ENCODE measurements at places on chromosomes 1 and 21.

- DNase-seq, result no peak
Observed at GRCh38 chr1:27106561-27107323, 48.2 kb downstream of the SLC9A1 start.

DNA sequence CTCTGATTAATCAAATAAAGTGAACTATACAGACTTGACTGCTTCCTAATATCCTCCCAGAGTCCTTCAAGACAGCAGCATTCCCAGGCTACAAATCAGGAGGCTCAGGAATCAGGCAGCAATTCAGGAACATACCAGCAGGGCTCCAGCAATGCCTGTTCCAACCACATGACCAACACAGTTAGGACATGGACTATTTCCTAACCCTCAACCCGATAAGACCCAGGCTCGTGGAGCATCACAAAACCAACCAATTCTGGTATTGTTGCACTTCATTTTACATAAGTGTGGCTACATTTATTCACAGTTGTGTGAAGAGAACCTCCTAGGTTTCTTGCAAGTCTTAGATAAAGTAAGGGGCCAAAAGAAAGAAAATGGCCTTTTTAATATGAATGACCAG is 546.2 kb upstream of the ADGRL2 start:
- DNase-seq, result no peak

DNA sequence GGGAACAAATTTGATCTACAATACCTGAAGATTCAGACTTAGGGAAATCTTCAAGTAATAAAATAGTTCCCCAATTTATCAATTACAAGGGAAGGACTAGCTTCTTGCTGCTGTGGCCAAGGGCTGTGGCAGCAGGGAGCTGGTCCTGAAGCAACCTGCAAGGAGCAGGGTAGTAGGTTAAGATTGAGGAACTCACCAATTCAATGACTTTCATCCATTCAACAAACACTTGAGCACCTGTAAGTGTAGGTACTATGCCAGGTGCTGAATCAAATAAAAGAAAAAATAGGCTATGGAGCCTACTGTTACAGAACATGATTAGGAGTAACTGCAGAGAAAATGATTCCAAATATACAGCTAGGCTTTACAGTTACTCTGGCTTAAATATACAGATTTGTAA is 64.2 kb upstream of the RBM34 start:
- no peak for DNase-seq

DNA sequence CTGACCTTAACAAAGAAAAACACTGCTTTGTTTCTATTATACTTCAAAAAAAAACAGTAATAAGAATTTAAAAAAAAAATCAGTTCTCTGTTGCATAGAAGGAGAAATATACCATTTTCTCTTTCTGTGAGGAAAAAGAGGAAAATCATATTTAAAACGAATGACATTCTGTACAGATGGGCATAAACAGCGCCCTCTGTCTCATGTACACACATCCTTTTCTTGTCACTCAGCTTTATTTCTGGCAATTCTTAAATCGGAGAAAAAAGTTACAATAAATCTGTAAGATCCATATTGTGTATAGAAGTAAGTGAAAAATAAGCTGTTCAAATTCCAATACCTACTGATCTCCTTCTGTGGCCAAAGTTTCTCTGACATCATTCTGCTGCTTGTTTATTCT is 245.4 kb downstream of the SMYD3 start:
- no peak for DNase-seq

DNA sequence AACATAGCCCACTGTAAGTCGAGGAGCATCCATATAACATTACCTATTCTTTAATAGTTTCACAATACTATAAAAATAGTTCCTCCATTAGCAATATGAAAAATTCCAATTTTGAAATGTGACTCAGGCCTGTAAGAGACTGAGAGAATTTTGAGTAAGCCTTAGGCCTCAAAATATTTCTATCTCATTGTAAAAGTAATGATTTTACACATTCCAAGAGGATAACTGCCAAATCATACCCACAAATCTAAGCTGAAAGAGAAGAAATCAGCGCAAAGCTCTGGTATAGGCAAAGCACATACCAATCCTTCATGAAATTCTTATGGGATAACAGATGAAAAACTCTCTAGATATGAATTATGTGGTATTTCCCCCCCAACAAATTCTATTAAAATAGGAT is 144.1 kb downstream of the CDC42BPA start:
- no peak for DNase-seq

- DNase-seq, result no peak
Observed at GRCh38 chr1:20216574-20216973, 30.3 kb upstream of the PLA2G2C start.

DNA sequence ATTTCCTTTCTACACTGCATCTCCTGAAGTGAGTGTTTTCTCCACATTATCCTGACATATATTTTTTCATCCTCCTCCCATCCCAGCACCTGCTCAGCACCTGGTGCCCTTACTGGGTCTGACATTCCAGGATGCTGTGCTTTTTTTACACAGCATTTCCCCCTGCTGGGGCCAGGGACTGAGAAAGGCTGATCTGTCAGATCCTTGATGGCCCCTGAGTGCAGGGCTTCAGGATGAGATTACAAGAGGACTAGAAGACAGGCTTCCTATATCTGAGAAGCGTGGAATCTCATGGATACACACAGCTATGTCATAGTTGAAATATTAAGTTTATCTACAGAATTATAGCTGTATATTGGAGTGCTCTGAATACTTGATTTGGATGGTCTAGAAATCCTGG is 24.4 kb downstream of the RCAN1 start:
- no peak for DNase-seq

- peak; percentile 46 for DNase-seq
Observed at GRCh38 chr1:156356875-156357534, 12.0 kb upstream of the RHBG start.

GRCh38 chr1:167678838-167679237 is 42.9 kb upstream of the MPZL1 start:
- no peak for DNase-seq

DNA sequence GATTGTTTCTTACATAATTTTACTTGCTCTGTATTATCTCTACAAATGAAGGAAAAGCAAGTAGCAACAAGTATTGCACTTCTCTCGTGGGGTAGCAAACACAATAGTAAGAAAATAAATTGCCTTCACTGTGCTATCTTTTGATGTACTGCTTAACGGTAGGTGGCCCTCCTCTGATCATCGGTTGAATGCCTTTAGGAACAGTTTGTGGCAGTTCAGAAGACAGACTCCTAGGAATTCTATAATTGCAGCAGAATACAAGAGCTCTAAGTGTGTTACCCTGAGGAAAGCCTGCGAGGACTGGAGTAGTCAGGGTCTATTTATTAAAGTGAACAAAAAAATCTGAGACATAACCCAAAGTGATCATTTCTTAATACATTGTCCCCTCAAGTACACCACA is 1135.9 kb downstream of the KCNT2 start:
- no peak for DNase-seq

DNA sequence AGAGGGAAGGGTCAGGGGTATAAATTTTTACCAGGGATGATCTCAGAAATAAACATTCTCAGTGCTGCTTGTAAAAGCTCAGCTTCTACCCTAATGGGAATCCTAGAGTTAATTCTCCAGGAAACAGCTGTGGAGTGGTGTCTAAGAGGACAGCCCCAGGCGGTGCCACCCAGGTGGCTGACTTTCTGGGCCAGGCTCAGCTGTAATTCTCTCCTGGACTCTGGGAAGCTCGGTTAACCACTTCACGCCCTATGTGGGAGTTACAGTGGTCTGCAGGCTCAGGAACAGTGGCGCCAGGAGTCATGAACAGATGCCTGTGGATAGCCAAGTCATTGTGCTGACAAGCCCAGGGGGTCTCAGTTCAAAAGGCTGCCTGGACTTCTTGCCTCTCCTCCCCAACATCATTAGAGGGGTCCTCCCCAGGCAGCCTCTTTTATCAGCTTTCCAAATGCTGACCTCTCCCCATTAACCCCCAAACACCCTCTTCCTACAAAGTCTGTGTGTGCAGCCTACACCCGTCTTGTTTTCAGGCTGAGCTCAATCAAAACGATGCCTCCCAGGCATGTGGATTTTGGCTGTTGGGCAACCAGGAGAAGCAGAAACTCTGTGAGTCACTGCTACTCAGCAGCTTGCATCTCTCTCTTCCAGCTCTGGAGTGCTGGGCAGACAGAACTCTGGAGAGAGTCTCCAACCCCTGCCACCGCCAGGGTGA is 1.2 kb downstream of the HHIPL2 start:
- no peak for DNase-seq

DNA sequence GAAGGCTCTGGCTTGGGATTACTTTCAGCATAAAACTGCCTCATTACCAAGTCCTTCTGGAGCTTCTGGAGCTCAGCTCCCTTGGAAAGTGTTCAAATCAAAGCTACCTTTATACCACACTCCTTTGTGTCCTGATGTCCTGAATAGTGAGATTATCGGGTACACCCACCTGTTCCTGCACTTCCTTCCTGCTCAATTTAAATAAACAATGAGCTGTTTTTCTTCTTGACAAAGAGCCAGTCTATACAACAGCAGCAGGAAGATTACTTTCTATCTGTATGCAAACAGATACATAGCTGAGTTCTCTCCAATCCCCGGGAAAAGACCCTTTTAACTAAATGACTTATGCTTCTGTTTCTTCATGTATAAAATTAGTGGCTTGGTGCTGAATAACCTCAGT is 258.0 kb upstream of the FMN2 start:
- no peak for DNase-seq

GRCh38 chr1:198901266-198901665 is 262.4 kb downstream of the PTPRC start:
- no peak for DNase-seq

DNA sequence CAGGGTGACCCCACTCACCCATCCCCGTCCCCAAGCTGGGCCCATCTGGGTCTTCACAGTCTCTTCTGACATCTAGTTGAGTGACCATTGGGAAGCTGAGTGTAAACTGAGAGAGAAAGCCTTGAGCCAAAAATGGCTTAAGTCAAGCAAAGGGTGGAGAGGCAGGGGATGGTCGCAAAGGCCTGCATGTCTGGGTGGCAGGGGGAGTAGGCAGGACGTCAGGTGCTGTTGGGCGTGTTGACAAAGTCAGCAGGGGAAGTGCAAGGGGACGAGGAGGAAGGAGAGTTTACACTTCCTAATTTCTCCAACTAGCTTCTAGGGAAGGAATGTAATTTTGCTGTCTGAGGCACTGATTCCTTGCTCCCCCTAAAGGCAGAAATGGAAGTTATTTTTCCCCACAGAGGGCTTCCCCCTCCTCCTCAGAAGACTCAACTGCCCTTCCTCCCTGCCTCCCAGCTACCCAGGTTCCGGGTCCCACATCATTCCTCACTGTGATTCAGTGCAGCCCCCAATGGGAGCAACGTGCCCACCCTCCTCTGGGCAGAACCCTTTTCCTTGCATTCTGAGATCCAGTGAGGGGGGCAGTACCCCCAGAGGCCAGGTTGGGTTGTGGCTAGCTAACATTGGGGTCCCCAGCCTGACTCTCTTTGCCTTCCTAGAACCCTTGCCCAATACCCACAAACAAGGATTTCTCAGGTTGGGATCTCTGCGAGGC is 1.2 kb upstream of the ADORA1 start:
- no peak for DNase-seq

GRCh38 chr1:150765296-150765976 is at the start of gene CTSS:
Gene CTSS, minus strand, starts transcription at chr1:150765778. Its CDS starts 1,015 bp downstream, at chr1:150764763.
- DNase-seq, result no peak

DNA sequence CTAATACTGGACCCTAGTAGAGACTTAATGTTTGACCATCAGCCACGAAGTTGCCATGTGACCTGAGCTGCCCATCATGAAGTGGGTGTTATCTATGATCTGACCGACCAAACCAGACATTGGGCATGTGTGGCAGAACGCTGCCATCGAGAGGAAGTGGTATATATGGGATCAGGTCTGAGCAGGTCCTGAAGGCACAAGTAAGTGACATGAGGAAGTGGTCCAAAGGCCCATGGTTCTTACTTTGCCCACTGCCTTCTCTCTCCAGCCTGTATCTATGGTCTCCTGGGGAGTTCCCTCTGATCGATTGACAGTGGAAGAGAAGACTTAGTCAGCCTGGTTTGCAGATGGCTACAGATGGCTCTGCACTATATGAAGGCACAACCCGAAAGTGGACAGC is 7.9 kb downstream of the SPSB1 start:
- DNase-seq, result no peak

- no peak for DNase-seq
Observed at GRCh38 chr1:191993549-191993948, 164.7 kb upstream of the RGS18 start.

DNA sequence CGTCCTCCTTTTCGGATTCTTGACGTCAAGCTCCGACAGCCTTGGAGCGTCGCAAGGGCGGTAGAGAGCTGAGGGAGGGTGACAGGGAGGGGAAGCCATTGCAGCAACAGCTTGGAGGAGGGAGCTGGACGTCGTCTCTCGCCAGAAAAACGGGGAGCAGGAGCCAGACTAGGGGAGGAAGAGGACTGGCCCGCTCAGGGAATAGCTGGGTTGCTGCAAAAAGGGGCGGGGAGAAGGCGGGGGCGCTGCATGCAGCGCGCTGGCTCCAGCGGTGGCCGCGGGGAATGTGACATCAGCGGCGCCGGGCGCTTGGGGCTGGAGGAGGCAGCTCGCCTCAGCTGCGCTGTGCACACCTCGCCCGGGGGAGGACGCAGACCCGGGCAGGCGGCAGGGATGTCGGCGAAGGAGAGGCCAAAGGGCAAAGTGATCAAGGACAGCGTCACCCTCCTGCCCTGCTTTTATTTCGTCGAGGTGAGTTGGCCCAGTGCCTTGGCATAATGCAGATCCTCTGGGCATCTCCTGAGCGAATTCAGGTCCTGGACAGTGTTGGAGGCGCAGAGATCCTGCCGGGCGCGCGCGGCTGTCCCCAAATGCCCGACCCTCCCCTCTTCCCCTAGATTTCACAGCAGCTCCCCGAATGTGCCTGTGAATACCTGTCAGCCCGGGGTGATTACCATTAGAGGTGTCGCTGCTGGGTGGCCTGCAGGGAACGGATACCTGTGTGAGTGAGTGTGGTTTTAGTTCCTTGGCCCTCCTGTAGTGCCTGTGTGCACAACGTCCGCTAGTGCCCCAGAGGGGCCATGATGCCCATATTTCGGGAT is at the start of gene PLPPR4:
Gene PLPPR4 (plus strand): TSS at position 292 of the 821 bp plus-strand sequence. CDS start 102 bp downstream, at position 394.
- peak; percentile 2 for DNase-seq

DNA sequence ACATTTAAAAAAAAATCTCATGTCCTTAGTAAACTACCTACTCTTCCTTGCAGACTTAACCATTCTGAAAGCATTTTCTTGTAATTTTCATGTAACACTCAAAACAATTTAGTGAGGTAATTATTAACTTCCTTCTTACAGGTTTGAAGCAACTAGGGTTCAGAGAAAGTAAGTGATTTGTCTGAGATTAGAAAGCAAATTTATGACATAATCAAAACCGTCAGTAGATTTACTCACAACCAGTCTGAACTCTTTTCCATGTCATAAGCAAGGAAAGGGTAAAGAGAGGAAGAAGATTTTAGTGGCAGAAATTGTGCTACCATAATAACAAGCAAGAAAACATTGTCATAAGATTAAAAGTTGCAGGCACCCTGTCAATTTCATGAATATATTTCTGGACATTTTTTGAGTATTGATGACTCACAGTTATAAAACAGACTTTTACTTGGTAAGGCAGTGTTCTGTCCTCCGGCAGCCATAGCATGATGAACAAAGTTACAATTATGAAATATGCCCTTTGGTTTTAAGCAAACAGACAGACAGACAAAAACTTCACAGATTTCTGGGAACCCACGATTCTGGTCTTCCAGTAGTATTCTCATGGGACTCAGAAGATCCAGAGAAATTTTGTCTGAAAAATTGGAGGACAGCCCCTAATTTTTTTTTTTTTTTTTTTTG is 707.2 kb downstream of the RWDD3 start:
- no peak for DNase-seq

GRCh38 chr1:25844536-25845337 is 14.5 kb downstream of the AUNIP start:
- no peak for DNase-seq

- no peak for DNase-seq
Observed at GRCh38 chr1:2296614-2297013, 68.5 kb downstream of the SKI start.
